ENCODE measurements at places on chromosomes 1 and 21. TPM values are rescaled to one million over a fixed set of nuclear protein-coding genes. Genes with fewer than 3 reads are reported as not detected.

The CFHR5 gene
- not detected for total RNA-seq

DNA sequence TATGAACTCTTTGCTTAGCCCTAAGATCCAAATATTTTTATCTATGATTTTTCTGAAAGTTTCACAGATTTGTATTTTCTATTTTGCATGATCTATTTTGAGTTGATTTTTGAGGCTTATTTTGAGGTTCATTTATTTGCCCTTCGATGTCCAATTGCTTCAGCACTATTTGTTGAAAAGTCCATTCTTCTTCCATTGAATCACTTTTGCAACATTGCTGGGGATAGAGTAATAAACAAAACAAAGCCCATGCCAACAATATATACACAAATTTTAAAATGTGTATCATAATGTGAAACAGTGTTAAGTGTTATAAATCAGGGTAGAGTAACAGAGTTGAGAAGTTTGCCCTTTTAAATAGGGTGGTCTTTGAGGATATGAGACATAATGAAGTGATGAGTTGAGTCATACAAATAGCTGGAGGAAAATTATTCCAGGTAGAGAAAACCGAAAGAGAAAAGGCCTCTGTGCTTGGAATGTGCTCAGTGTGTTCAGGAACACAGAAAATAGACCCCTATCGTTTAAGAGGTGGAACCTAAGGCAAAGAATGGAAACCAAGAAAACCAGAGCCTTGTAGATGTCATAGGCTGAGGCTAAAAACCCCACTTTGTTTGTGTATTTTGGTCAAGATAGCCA is 172.7 kb upstream of the NR5A2 start:
- no peak for DNase-seq
- no peaks in the 10 kb centered on the region for H3K4me1 ChIP-seq
- no peaks in the 10 kb centered on the region for H3K27me3 ChIP-seq
- H3K27ac ChIP-seq = no peak overlapping the region
- H3K4me3 ChIP-seq = no peak overlapping the region

DNA sequence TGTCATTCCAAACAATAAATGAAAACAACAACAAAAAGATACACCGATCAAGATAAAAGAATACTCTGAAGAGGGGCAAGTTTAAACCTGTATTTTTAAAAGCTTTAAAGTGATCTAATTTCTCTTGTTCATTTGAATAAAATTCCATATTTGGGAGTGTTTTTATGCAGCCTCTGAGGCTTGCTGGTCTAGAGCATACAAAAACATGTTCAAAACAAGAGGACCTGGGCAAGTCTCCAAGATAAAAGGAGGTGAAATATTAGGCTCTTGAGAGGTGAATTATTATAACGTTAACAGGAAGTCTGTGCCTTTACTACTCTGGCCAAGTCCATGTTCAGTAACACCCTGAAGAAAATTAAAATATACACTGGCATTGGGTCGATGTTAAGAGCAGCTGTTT is 20.1 kb downstream of the URB1 start:
- no peaks in the 10 kb centered on the region for H3K4me1 ChIP-seq
- H3K36me3 ChIP-seq = peaks cover 3% of the 10 kb centered on the region
- DNase-seq = no peak
- no peak overlapping the region for H3K4me3 ChIP-seq
- H3K27me3 ChIP-seq = no peaks in the 10 kb centered on the region
- peak overlapping the region; percentile 33 for H3K27ac ChIP-seq

DNA sequence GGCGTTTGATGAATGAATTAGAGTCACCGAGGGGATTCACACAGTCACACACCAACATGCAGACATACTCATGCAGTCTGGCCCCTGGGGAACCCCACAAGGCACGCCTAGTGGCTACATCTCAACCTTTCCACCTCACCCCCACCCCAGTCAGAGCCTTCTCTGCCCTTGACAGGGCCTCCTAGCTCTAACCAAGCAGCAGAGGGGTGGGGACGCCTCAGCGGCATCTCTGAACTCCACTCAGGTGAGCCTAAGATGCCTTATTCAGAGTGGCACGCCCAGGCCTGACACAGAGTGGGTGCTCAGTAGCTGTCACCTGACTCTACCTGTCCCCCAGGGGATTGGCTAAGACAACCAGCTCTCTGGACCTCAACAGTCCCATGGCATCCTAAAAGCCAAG is 3.7 kb upstream of the SDC3 start:
- DNase-seq = peak; percentile 44
- H3K4me3 ChIP-seq = no peak overlapping the region
- H3K27ac ChIP-seq = no peak overlapping the region
- H3K27me3 ChIP-seq = no peaks in the 10 kb centered on the region

DNA sequence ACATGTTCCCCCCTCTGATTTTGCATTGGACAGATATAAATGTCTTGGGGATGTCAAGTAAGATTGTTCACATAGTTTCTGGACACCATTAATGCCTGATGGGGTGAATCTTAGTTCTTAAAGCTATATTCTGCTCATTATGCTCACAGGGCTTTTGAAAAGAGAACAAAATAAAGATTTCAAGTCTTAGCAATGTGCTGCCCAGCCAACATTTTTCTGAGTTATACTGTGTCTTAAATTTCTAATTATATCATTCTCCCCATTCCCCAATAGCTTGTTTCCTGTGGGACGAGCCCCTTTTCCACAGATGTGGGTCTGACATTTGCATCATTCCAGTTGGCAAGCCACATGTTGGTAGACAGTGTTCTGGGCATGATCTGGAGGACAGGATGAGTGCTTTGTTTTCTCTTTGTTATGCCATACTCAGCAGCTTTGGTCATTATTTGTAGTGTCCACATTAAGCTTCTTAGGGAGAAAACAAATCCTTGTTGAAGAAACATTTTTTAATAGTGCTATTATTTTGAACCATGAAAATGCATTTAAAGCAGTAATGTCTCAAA is 32.8 kb downstream of the MTARC1 start:
- H3K4me3 ChIP-seq = no peak overlapping the region
- H3K4me1 ChIP-seq = no peaks in the 10 kb centered on the region
- H3K27me3 ChIP-seq = no peaks in the 10 kb centered on the region
- peaks cover 2% of the 10 kb centered on the region for H3K36me3 ChIP-seq

All from aorta (tissue), 5 donors.